ENCODE measurements at places on chromosomes 5 and 9. TPM values are rescaled to one million over a fixed set of nuclear protein-coding genes. Genes with fewer than 3 reads are reported as not detected.

Gene NR5A1
- 0.37 TPM for total RNA-seq

DNA sequence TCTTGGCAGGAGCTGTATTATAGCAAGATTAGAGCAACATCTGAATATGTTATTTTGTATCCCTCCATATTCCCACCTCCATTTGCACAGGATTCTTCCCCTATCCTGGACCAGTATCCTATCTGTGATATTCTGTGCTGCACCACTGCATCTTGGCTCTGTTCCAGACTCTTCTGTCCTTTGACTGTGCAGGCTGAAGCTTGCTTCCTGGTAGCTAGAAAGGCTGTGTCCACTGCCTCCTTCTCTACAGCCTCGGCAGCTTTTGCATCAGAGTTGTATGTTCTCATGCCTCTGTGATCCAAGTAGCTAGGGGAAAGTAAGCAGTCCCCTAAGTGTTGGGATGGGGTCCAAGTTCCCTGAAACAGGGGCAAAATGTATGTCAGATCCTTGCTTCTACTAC, 104.1 kb downstream of the GAS1 start:
- DNase-seq, result peak; percentile 19

DNA sequence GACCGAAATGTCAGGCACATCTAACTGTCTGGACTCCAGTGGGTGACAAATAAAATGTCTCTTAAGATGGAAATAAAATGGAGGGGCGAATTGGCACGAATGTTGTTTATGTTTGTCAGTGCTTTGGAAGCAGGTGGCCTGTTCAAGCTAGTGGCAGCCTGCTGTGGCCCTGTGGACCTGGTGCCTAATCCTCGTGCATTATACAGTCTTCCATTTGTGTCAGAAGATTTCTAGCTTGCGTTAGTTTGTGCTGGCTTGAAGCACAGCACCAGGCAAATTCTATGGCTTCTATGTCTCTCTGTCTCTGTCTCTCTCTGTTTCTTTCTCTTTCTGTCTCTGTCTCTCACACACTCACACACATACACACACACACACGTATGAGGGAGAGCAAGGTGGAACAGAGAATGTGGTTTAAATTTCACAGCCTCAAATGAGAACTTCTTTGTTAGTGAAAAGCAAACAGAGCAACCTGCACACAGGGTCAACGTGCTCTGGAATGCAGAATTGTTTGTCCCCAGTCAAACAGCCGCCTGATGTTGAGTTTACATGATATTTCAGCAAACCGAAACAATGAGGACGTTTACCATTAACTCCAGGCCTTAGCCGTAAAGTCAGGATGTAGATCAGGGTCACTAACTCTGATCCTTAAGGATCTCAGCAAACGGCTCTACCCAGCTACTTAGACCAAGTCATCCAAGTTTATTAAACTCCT, 39.0 kb upstream of the CD180 start:
- peak; percentile 57 for DNase-seq

Gene S100Z
- 0.95 TPM for total RNA-seq

GRCh38 chr5:1028481-1029281, 20.1 kb downstream of the NKD2 start:
- no peak for DNase-seq

DNA sequence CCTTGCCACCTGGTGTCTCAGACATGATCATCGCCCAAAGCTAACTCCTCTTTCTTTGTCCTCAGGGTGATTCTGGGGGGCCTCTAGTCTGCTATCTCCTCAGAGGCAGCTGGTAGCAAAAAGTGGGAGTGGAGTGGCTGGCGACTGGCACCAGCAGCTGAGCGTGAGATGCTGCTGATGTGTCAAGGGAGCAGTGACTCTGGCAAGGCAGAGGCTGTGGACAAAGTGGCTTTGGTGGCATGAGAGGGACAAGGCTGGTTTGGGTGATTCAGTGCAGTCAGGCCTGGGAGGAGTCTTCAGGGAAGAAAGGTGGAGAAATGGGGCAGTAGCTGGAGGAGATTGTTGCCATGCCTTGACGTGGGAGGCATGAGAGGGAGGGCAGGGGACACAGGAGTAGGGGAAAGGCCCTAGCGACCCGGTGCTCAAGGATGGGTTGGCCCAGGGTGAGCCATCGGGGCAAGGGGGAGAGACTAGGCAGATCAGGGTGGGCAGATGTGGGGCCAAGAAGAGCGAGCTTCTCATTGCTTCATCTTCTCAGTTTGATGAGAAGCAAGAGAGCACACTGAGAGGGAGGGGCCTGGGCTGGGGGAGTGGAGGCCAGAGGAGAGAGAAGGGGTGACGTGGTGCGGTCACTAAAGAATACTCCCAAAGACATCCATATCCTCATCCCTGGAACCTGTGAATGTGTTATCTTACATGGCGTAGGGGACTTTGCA, 64.2 kb upstream of the SPTLC1 start:
- DNase-seq, result no peak

Gene BOD1
- 37.7 TPM for total RNA-seq

- no peak for DNase-seq
These were observed 189.8 kb downstream of the ELAVL2 start for GRCh38 chr9:23636199-23636598.

Gene CDH9
- total RNA-seq, result not detected

Gene ANKRD55
- total RNA-seq, result 0.20 TPM

DNA sequence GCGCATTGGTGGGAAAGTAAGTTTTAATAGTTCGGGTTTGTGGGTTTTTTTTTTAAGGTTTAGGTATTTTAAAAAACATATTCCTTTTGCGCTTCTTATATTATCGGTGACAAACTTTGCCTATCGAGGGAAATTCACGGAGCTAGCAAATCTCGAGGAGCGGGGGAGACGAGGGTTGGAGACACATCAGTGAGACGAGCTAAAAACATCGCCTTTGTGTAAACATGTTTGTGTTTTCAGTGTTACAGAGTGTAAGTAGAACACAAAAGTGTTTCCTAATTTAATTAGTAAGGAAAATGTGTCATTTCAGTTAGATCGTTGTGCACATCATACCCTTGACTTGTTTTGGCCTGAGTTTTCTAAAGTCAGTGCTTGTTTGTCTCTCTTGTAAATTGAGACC, 945 bp downstream of the BTF3 start:
- no peak for DNase-seq

- peak; percentile 85 for DNase-seq
These were observed at the start of gene QSOX2 for GRCh38 chr9:136245219-136246150. QSOX2 (minus strand) TSS chr9:136245812; CDS start chr9:136245803, 9 bp downstream.

DNA sequence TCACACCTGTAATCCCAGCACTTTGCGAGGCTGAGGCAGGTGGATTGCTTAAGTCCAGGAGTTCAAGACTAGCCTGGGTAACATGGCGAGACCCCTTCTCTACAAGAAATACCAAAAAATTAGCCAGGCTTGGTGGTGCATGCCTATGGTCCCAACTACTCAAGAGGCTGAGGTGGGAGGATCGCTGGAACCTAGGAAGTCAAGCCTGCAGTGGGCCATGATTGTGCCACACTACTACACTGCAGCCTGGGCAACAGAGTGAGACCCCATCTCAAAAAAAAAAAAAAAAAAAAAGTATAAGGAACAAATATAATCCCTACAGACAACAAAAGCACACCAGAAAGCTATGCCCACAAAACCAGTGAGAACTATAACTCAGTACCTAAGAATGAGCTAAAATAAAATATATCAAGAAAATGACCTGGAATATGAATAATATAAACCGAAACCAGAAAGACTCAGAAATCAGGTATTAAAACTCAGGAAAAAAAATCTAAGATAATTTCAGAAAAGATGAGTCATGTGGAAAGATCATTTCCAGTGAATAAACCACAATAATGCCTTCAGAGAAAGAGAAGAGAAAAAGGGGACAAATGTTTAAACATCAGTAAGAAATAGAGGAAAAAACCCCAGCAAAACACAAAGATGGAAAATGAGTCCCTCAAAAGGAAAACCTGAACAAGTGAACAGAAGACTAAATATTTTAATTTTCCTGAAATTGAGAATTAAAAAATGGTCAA, 57.4 kb downstream of the GOLPH3 start:
- DNase-seq, result no peak

Gene FAM163B
- total RNA-seq, result 0.81 TPM

- peak; percentile 60 for DNase-seq
These were observed 17.6 kb downstream of the TSTD2 start for GRCh38 chr9:97615439-97616072.

DNA sequence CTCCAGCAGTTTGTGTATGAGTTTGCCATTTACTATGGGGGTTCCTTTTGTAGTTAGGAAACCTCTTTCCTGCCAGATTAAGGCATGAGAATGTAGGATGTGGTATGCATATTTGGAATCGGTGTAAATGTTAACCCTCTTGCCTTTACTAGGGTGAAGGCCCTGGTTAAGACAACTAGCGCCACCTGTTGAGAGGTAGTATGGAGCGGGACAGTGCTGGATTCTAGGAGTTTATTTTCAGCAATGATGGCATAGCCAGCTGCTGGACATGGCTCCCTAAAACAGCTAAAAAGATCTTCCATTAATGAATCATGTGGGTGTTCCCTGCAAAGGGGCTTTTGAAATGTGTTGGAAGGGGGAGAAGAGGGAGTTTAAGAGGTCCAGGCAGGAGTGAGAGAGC, 30.7 kb upstream of the GPX3 start:
- DNase-seq, result no peak

GRCh38 chr9:123131993-123132392, 98.5 kb downstream of the GPR21 start:
- DNase-seq, result no peak

GRCh38 chr5:31362529-31362900, 169.0 kb downstream of the CDH6 start:
- no peak for DNase-seq

Gene RRAGA
- 75.8 TPM for total RNA-seq

Gene TXNDC8
- not detected for total RNA-seq

GRCh38 chr9:90795871-90796317, 5.7 kb upstream of the SYK start:
- no peak for DNase-seq

GRCh38 chr5:3068401-3068800, 316.9 kb upstream of the IRX2 start:
- no peak for DNase-seq

DNA sequence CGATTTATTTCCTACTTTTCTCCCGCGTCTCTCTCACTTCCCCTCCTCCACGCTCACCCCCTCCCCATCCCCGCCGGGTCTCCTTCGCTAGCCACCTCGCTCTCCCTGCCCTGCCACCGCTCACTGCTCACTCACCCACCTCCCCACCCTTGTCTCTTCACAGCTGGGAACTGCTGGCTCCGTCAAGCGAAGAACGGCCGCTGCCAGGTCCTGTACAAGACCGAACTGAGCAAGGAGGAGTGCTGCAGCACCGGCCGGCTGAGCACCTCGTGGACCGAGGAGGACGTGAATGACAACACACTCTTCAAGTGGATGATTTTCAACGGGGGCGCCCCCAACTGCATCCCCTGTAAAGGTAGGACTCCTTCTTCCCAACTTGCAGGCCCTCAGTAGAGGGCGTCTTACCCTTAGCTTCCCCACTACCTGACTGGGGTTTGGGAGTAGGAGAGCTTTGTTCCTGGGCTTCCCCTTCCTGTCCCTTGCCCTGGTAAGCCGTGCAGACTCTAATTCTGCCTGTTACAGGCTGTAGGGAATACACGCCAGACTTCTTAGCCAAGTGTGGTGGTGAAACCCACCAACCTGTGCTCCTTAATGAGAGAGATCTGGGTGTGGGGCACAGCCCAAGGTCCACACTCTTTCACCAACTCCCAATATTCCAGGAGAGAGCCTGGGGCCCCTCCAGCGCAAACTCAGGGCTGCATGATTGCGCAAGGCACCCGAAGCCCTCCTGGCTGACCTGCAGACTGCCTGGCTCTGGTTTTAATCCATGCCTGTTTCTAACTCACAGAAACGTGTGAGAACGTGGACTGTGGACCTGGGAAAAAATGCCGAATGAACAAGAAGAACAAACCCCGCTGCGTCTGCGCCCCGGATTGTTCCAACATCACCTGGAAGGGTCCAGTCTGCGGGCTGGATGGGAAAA, 2.5 kb downstream of the FST start:
- peak; percentile 10 for DNase-seq

DNA sequence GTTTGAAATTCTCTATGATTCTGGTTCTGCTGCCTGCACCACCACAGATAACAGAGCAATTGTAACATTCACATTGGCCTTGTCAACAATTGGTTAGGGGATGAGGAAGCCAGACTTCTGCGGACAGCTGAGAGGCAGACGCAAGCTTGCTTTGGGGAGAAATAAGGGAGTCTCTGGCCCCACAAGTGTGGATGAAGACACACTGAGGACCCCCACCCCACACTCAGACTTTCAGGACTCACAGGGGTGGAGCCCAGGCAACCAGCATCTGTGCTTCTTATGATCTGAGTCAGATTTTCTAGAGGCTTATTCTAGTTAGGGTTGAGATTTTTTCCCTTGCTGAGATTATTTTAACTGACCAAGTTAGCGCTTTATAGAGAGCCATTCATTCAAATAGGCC, 140.3 kb upstream of the IRX2 start:
- DNase-seq, result no peak

DNA sequence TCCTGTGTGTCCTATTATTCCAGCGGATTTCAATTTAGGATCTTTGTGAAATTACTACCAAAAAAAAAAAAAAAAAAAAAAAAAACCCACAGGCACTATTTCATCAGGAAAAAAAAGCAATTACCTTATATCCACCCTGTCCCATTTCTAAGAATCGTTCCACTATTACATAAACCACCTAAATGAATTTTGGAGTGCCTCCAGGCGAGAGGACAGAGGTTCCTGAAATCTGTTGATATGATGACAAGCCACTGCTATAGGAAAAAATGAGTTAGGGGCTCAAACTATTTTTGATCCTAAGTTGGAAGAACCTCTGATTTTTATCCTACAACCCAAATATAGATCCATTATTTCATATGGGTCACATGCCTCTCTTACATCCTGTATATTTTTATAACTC, 177.9 kb downstream of the GNAQ start:
- DNase-seq, result no peak

DNA sequence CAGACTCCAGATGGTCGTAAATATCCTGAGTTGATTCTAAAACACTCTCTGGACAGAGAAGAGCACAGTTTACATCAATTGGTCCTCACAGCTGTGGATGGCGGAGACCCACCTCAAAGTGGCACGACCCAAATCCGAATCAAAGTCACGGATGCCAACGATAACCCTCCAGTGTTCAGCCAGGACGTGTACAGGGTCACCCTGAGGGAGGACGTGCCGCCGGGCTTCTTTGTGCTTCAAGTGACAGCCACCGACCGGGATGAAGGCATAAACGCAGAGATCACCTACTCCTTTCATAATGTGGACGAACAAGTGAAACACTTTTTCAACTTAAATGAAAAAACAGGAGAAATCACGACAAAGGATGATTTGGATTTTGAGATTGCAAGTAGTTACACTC, 891 bp downstream of the PCDHGB2 start:
- no peak for DNase-seq

All from mucosa of gallbladder (tissue), 1 donor.